Activated CD8-positive, alpha-beta memory T cell treated with anti-CD3 and anti-CD28 coated beads, Interleukin-2, amount 50 U/mL, for 4 hours (primary cell): ENCODE measurements at places on chromosomes 11 and 22.

GRCh38 chr11:82945682-82946081, 44.1 kb downstream of the DDIAS start:
- no peak for DNase-seq

DNA sequence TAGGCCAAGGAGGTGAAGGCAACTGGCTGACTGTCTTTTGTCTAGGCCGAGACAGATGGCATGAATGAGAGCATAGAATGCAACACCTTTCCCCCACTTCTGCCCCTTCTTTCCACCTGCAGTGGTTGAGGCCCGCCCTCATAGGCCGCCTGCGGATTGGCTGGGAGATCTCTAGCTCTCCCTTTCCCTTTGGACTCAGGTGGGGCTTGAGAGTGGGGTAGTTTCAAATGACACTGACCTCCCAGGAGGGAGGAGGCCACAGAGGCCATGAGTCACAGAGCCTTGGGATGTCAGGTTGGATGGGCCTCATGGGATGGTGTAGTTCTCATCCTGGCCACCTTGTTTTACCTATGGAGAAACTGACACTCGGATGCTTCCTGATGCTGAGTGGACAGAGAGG, 9.1 kb downstream of the MICAL2 start:
- DNase-seq = no peak

DNA sequence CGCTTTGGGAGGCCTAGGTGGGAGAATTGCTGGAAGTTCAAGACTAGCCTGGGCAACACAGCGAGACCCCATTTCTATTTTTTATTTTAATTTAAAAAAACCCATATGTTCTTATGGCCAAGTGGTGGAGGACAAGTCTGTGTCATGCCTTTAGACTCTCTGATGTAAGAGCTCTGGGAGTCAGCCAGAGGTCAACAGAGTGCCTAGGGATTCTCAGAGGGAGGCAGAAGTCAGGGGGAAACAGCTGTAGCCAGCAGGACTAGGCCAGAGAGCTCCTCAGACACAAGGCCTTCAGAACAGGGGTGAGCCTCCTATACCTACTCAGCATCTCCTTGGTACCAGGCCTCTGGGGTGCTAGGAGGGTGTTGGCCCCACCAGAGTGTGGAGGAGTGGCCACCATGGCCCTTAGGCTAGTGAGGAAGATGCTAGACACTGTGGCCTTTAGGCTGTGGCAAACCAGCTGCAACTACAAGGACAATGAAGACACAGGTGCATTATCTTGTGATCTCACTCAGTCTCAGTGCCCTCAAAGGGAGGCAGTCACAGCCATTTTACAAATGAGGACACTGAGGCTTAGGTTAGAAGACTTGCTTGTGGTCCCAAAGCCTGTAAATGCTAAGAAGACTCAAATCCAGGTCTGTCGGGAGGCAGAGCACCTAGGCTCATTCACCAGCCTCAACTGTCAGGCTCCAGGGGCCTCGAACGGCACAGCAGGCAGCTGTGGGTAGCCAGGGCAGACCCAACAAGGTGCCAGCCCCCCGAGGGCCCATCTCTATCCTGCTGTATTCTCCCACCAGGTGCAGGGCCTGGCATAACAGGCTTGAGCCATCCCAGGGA, 5.0 kb downstream of the ZP1 start:
- no peak for DNase-seq

DNA sequence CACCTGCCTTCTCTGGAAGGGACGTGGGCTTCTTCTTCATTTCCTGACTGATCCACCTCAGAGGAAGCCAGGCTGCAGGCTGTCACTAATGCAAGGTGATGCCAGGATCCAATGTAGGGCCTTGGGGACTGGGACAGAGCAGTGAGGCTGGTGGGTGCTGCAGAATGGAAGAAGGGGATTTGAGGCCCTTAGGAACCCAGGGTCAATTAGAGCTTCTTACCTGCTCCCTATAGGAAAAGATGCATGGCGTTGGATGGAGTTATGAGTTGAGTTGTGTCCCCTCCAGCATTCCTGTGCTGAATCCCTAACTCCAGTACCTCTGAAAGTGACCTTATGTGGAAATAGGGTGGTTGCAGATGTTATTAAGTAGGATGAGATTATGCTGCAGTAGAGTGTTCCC, 190.4 kb downstream of the MIAT start:
- no peak for DNase-seq

- DNase-seq = no peak
Observed at GRCh38 chr22:36728505-36728904, 25.0 kb upstream of the CACNG2 start.
